ENCODE measurements at places on chromosomes 2 and 18. TPM values are rescaled to one million over a fixed set of nuclear protein-coding genes. Genes with fewer than 3 reads are reported as not detected.
A peak's percentile ranks its signal among the peaks of the same experiment; 100 is the strongest.

SPATS2L gene
- 49.8 TPM for total RNA-seq

GRCh38 chr2:133651861-133652260, 83.6 kb upstream of the NCKAP5 start:
- no peak for DNase-seq

DNA sequence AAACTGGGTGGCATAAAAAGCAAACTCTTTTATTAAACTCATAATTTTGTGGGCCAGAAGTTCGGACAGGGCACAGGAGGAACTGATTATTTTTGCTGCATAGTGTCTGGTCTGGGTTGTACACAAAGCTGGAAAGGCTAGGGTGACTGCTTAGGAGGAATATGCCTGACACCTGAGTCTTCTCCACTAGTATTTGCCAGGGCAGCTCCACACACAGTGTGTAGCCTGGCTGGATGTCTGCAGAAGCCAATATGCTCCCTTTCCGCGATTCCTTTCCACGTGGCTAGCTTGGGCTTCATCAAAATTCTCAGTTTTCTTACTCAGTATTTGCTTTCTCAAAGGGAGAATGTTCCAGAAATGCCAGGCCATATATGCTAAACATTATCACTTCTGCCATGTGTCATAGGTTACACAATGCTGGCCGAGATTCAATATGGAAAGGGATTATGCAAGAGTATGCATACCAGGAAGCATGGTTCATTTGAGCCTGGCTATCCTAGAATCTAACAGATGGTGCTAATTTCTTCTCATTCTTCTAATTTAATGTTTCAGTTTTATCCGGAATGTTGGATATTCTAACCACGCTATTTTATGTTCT, 142.7 kb upstream of the DOK6 start:
- no peak for DNase-seq

- DNase-seq = no peak
Observed at GRCh38 chr18:63260380-63260754, 59.2 kb downstream of the BCL2 start.

- no peak for DNase-seq
Observed at GRCh38 chr18:33923980-33924379, 300.7 kb downstream of the NOL4 start.

DNA sequence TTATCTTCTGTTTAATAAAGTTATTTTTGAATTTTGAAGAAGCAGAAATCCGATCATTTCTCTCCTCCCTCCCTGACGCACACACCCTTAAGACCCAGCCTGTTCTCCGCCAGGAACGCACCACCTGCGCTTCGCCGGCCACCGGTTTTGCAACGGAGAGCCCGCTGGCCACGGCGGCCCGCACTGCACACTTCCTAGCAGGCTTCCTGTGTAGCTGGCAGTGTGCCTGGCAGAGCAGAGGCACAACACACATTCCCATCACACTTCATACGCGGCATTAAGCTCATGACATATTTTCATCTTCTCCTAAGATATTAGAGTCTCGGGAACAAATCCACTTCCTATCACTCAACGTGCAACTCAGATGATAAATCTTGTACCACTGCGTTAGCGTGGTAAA, 148.0 kb downstream of the HDAC4 start:
- peak; percentile 48 for DNase-seq
